ENCODE measurements at places on chromosomes 7 and 10.
A peak's percentile ranks its signal among the peaks of the same experiment; 100 is the strongest.

DNA sequence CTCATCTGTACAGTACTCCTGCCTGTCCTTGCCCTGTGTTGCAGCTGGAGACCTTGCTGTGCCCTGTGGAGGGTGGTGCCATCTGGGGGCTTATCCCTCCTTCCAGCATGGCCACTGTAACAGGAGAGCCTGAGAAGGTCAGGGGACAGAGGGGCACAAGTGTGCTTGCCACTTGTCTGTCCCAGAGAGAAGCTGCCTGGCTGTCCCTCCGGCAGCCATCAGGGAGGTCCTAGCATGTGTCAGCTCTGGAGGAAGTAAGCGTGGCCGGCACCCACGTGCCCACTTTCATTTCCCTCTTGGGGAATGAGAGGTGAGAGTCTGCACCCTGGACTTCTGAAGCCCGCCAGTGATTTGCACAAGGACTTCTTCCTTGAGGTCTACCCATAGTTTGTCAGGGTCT is 97.0 kb upstream of the PPIF start:
- peak; percentile 64 for DNase-seq

- DNase-seq, result no peak
Measured at GRCh38 chr10:106938513-106938912, 226.0 kb downstream of the SORCS1 start.

- DNase-seq, result no peak
Measured at GRCh38 chr7:107551936-107552335, 11.8 kb downstream of the COG5 start.

- DNase-seq, result no peak
Measured at GRCh38 chr10:94180576-94180975, 182.2 kb downstream of the NOC3L start.

- no peak for DNase-seq
Measured at GRCh38 chr10:33710006-33710405, 375.5 kb upstream of the NRP1 start.

DNA sequence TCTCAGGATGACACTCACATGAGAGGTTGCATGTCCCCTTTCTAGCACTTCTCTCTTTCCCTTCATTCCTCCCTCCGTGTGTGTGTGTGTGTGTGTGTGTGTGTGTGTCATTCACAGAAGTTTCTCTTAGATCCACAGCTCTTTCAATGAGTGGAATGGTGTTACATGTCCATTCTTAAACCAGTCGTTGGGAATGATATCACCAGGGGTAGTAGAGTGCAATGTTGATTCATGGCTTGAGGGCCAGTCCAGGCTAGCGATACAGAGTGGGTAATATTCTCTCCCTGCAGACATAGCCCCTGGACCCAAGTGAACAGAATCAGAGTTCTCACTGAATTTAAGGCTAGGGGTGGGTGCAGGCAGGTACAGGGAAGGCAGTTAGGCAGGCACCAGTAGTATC is 187.8 kb downstream of the SDK1 start:
- DNase-seq, result no peak

- DNase-seq, result no peak
Measured at GRCh38 chr7:130397758-130398073, 17.4 kb downstream of the CPA1 start.

DNA sequence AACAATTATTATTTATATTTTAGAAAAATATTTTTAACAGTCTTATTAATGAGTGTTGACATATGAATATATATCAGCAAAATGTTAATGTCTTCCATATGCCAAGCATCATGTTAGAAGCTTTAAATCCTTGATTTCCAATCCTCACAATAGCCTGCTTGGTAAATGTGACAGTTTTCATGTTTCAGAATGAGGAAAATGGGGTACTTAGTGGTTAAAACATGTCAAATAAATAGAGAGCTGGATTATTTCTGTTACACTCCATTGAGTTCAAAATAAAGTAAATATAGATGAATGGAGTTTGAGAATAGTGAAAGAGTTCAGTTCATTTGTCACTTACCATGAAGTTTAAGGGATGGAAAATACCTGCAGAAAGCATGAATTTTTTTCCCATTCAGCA is 377.4 kb downstream of the MALRD1 start:
- no peak for DNase-seq

DNA sequence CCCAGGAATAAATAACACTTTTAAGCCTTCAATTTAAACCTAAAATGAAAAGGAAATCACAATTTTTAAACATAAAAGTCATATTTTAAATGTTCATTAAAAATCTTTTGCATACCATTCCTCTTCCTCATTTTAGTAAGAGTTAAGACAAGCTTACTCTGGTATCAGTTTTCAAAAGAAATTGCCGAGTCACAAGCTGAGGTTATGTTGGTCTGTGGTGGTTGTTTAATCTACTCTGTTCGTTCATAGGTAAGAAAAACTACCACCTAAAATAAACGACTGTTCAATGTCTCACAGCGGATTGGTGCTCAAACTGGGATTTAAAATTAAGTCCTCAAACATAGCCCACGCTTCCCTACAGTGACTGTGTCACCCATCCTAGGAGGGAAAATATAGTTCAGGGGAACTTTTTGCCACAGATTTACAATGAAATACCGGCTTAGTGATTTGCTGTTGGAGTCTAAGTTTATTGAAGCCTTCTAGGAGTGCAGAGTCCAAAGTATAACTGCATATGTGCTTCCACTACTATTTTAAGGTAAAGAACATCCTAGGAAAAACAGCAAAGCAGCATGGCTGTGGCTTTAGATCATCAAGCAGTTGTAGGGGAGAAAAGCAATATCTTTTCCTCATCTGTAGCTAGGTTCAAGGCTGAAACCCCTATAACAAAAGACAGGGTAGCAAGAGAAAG is 61.1 kb downstream of the GNAT3 start:
- no peak for DNase-seq

All from germinal center (tissue), 1 donor.